Activated T-helper 1 cell treated with anti-CD3 and anti-CD28 coated beads, Interleukin-2, amount 50 U/mL, for 16 hours (primary cell): ENCODE measurements at places on chromosomes 11 and 22.

DNA sequence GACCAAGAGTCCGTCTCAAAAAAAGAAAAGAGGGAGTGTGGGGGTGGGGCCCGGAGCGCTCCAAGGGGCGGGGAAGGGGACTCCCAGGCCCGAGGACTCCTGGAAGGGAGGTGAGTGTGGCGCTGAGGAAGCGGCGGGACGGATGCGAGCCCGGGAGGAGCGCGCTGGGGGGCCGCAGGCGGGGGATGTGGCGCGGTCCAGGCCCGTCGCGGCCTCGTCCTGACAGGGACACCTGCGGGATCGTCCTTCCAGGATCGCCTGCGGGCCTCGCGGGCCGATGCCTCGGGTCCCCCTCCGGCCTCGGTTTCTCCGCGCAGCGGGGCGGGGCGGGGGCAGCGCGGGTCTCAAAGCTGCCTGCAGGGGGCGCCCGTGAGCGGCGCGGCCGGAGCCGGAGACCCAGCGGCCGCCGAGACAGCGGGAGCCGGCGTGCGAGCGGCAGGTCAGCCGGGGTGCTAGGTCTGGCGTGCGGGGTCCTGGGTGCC, 3.8 kb upstream of the ADORA2A start:
- peak; percentile 55 for DNase-seq

DNA sequence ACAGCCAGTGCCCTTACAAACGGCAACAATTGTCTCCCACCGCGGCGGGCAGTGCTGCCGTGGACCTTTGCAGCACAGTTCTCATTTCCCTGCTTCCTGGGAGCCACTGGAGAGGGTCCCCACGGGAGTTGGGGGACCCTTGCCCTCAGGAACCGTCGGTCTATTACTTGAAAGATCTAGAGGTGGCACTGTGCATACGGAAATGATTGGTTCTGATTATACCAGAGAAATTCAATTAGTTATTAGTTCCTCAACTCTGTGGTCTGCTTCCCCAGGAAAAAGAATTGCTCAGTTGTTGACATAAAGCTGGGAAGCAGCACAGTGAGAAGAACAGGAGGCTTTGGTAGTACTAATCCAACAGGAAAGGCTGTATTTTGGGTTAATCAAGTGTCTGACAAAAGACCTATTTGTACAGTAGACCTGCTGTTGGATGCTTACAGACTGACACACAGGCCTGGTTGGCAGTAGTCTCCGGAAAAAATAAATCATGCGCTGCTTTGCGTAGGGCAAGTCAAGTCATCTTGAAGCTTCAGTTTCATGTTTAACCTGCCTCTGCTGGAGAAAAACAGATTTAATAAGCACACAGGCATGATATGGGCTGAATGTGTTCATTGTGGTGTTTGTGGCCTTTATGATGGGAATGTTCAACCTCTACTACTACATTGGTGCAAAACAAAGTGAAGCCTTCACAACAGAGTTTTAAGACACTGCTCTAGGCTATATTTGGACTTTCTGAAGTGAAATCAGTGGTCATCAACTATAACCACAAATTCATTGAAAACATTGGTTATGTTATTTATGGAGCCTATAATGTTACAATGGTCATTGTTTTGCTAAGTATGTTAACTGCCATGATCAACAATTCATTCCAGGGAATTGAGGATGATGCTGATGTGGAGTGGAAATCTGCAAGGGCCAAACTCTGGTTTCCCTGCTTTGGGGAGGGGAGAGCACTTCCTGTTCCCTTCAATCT, 54.6 kb upstream of the SC5D start:
- no peak for DNase-seq

DNA sequence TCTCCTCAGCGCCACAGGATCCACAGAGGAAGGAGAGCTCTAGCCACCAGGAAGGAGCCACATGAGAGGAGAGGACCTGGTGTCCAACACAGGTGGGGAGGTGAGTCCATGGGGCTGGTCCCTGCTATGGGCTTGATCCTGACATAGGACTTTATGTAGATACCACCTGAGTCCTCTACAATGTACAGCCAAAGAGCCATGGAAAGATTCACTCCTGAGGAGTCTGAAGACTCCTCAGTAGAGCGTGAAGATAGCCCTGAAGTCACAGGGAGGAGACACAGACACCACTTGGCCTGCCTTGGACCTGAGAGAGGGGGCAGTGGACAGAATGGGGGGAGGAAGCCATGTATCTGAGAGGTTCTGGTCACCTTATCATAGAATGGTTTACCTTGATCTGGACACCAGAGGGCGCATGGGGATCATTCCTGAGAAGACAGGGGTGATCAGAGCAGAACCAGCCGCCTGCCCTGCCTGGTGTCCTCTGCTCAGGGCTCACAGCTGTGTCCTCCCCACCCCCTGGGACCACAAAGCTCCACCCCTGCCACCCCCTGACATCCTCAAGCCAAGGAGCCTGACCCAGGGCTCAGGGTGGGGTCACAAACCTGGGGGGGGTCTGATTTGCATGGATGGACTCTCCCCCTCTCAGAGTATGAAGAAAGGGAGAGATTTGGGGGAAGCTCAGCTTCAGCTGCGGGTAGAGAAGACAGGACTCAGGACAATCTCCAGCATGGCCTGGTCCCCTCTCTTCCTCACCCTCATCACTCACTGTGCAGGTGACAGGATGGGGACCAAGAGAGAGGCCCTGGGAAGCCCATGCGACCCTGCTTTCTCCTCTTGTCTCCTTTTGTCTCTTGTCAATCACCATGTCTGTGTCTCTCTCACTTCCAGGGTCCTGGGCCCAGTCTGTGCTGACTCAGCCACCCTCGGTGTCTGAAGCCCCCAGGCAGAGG, 77.0 kb downstream of the ZNF280B start:
- DNase-seq = peak; percentile 26

- DNase-seq = no peak
Observed at GRCh38 chr11:120385655-120386054, 49.4 kb downstream of the ARHGEF12 start.

DNA sequence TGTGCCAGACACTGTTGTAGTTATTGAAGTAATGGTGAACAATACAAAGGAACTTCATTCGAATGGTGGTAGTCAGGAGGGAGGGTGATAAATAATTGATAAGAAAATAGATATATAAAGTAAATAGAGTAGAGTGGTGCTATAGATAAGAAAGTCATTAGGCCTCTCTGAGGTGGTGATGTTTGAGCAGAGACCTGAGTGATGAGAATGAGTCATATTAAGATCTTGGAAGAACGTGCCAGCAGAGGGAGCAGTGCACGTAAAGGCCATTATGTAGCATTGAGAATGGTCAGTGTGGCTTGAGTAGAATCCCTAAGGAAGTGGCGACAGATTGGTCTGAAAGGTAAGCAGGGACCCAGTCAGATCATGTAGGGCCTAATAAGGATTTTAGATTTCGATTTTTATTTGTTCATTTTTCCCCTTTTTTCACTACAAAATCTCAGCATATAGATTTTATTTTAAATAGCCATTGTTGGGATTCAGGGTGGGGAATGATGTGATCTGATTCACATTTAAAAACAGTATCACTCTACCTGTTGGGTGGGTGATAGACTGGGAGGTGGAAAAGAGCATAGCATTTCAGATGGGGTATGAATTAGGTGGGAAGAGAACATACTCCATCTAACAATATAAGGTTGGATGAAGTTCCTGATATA, 44.7 kb downstream of the CCDC90B start:
- DNase-seq = no peak

DNA sequence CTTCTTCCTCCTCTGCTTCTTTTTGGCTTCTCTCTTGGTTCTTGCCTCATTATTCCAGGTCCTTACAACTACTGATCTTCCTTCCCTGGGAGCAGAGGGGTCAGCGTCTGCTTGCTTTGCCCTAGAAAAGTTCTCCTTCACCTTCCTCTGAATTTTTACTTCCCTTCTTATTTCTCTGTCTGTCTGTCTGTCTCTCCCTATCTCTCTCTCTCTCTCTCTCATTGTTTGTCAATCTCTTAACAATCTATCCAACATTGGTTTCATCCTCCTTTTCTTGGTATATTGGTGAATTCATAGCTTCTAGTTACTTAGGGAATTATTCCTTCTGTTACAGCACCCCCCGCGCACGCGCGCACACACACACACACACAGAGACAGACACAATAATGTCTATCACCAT, 559.1 kb downstream of the MN1 start:
- DNase-seq = no peak
